ENCODE measurements at places on chromosomes 2 and 18.

GRCh38 chr2:102049756-102050443 lies 58.1 kb downstream of the IL1R2 start:
- no peak for DNase-seq

DNA sequence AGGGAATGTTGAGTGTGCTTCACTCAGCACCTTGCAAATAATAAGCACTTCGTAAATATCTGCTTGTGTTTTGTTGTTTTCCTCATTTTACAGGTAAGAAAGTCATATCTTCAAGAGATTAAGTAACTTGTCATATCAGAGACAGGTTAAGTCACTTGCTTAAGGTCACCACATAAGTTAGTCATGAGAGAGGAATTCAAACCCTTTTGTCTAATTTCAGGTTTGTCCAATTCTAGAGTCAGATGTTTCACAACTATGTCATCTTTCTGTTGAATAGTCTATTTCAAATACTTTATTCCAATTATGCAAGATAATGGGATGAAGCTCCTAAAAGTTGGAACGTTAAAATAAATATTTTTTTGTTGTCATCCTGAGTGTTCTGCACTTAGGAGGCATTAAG lies 13.5 kb upstream of the CUL3 start:
- DNase-seq = no peak

- DNase-seq = no peak
These were observed 344.9 kb upstream of the SLC14A2 start for GRCh38 chr18:45270289-45270771.

DNA sequence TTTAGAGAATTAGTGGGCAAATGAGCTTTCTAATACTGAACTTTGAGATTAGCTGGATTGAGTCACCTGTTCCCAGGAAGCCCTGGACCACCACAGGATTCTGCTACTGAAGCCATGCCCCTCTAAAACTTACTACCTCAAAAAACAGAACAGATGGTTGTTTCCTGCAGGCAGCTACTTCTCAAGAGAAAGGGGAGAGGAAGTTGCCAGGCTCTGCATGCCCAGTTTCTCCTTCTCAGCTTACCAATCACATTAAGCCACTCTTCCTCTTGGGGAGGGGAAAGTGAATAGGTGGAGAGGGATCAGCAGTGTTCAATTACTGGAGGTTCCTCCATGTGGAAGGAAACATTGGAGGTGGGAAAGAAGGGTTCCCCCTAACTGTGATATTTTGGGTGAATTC lies 24.9 kb upstream of the C1GALT1C1L start:
- DNase-seq = no peak

GRCh38 chr2:104638190-104638858 lies 215.6 kb upstream of the POU3F3 start:
- no peak for DNase-seq

- DNase-seq = no peak
These were observed 103.4 kb upstream of the SERTAD2 start for GRCh38 chr2:64757126-64757525.

GRCh38 chr2:75709297-75709696 lies 1.4 kb downstream of the GCFC2 start:
- DNase-seq = no peak

- DNase-seq = no peak
These were observed 498.3 kb downstream of the RIT2 start for GRCh38 chr18:42617221-42617620.

DNA sequence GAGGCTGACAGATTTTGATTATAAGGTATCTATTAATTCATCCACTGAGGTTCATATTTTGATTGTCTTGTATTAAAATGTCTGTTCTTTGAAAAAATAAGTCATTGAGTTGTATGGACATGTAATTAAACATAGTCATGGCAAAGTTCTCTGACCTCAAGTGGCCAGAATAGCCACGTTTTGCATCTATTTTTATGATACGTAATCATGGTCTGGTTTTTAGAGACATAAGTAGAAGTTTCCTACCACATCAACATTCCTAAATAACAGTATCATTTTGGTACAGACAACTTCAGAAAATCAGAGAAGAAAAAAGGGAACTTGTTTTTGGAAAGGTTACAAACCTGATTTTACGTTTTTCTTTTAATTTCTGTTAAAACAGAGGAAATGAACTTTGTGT lies 47.6 kb downstream of the COL5A2 start:
- DNase-seq = no peak
